IMR-90 (cell line): ENCODE measurements at places on chromosomes 2 and 18. TPM values are rescaled to one million over a fixed set of nuclear protein-coding genes. Genes with fewer than 3 reads are reported as not detected.

CRYGD gene
- not detected in 2 replicates for polyA plus RNA-seq

GCG gene
- not detected in 2 replicates for polyA plus RNA-seq

TBC1D8 gene
- 0.98 and 1.5 TPM in 2 replicates for polyA plus RNA-seq

ZNF2 gene
- polyA plus RNA-seq, result 1.3 and 2.7 TPM in 2 replicates

KIF3C gene
- polyA plus RNA-seq, result 8.3 and 9.4 TPM in 2 replicates

IL18R1 gene
- 0.14 and 0.24 TPM in 2 replicates for polyA plus RNA-seq

CXCR2 gene
- polyA plus RNA-seq, result not detected in 2 replicates

SCN3A gene
- 0.19 and 0.26 TPM in 2 replicates for polyA plus RNA-seq

MAPRE2 gene
- polyA plus RNA-seq, result 18.4 and 19.6 TPM in 2 replicates

IL1R2 gene
- polyA plus RNA-seq, result not detected in 2 replicates

ME2 gene
- polyA plus RNA-seq, result 25.4 and 29.7 TPM in 2 replicates

FIGN gene
- polyA plus RNA-seq, result 0.46 and 0.77 TPM in 2 replicates

SEPTIN10 gene
- 42.4 and 55.4 TPM in 2 replicates for polyA plus RNA-seq

SOS1 gene
- 10.6 and 11.2 TPM in 2 replicates for polyA plus RNA-seq

USP40 gene
- polyA plus RNA-seq, result 30.1 and 32.6 TPM in 2 replicates

WNT10A gene
- not detected in 2 replicates for polyA plus RNA-seq

FOXI3 gene
- polyA plus RNA-seq, result not detected in 2 replicates

RGPD5 gene
- polyA plus RNA-seq, result 1.1 and 2.5 TPM in 2 replicates
